ENCODE measurements at places on chromosomes 4 and X.

GRCh38 chr4:112813790-112814189 lies 176.8 kb downstream of the LARP7 start:
- no peak for DNase-seq

DNA sequence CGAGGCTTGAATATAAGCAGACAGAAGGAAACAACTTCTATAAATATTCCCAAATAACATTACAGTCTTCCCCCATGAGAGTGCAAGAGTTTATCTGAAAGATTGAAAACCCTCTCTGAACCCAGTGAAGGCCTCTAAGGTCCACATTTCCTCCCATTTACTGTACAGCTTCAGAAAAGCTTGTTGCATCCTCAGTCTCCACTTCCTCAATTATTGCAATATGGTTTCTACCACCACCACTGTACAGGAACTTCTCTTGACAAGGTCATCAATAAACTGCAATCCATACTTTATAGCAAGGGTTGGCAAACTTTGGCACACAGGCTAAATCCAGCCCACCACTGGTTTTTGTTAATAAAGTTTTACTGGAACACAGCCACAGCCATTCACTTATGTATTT lies 239.0 kb downstream of the THOC2 start:
- no peak for DNase-seq

- DNase-seq = no peak
These were observed 17.5 kb downstream of the STAP1 start for GRCh38 chr4:67576059-67576466.

- no peak for DNase-seq
These were observed 74.5 kb downstream of the DCLK2 start for GRCh38 chr4:150152766-150153165.

GRCh38 chr4:162645381-162645780 lies 481.6 kb upstream of the FSTL5 start:
- no peak for DNase-seq

Data from coronary artery (tissue), 2 donors.